ENCODE measurements at places on chromosomes 11 and 22.
A peak's percentile ranks its signal among the peaks of the same experiment; 100 is the strongest.

- DNase-seq: no peak
These were observed 9.7 kb upstream of the IL17REL start for GRCh38 chr22:50022171-50022819.

- no peak for DNase-seq
These were observed 30.8 kb upstream of the CELSR1 start for GRCh38 chr22:46568102-46568809.

DNA sequence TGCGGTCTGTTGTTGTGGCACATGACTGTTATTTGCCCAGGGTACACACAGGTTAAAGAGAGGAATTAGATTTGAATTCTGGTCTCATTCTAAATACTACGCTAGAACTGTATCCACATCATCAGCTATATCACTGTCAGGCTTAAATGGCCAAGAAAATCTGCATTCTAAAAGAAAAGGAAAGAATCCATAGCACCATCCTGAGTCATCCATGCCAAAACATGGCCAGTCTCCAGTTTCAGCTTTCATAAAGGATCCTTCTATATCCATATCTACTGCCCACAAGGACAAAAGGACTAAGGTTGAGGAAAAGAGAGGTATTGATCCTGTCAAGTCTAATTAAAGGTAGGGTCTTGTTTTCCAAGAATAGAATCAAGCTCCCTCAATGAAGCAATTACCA is 73.6 kb upstream of the GDPD4 start:
- no peak for DNase-seq

DNA sequence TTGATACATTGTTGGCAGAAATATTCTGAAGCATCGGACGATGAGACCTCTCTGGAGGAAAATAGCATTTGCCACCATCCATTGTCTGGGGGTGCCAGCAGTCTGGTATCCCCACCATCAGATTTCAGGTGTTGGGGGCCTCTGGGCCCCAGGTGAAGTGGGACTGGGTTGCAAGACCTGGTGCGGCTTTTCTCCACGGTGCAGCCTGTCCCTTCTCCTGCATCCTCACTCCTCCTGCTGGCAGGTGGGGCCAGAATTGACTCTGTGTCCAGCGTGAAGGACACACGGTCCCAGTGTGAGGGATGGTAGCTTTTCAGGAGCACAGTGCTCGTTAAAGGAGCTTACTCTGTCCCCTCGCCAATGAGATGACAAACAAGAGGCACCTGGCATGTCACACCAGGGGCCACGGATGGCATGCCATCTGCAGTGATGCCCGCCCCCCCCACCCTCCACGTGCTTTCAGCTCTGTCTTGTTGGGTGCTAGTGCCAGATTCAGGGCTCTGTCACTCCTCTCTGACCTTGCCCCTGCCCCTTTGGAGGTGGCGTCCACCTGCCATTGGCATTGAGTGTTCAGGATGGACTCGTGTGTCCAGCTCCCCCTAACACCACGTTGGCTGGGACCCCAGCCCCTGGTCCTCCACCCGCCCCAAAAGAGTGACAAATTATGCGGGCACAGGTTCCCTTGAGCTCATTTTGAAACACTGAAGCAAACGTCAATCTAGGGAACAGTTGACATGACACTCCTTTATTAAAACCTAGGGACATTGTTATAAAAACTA is 62.4 kb downstream of the PARVG start:
- peak; percentile 32 for DNase-seq

GRCh38 chr22:44576311-44577260 is 78.6 kb upstream of the RTL6 start:
- no peak for DNase-seq

GRCh38 chr11:75822541-75822940 is 7.5 kb downstream of the UVRAG start:
- DNase-seq: no peak

GRCh38 chr22:19756288-19757128 is 4.1 kb upstream of the TBX1 start:
- DNase-seq: peak; percentile 81

DNA sequence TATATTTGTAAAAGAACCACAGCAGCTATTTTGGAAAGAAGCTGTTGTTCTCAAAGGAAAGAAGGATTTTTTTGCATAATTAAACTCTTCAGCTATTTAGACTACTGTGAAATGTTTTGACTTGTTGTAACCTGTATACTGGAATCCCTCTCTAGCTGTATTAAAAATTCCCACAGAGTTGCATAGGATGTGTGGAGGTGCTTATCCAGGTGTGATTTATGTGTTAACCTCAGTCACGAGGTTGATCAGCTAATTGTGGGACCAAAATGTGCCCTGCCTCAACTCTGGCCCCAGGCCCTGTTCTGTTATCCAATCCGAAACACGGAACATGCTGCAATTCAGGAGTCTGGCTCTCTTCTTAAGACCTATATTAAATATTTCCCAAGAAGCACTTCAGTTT is 70.1 kb downstream of the LIF start:
- DNase-seq: no peak

- no peak for DNase-seq
These were observed 21.6 kb upstream of the OR6X1 start for GRCh38 chr11:123775715-123776549.

GRCh38 chr11:12090761-12091258 is 19.6 kb upstream of the MICAL2 start:
- no peak for DNase-seq

- DNase-seq: no peak
These were observed 28.3 kb downstream of the SLC6A5 start for GRCh38 chr11:20627701-20628100.

- DNase-seq: no peak
These were observed 1097.4 kb upstream of the CCDC90B start for GRCh38 chr11:84383576-84383975.

Measured in activated CD8-positive, alpha-beta memory T cell treated with anti-CD3 and anti-CD28 coated beads for 24 hours (primary cell).